AG08396 (cell line): ENCODE measurements at places on chromosomes 11 and 22.

GRCh38 chr11:131816051-131816450, 445.6 kb downstream of the NTM start:
- no peak for DNase-seq

DNA sequence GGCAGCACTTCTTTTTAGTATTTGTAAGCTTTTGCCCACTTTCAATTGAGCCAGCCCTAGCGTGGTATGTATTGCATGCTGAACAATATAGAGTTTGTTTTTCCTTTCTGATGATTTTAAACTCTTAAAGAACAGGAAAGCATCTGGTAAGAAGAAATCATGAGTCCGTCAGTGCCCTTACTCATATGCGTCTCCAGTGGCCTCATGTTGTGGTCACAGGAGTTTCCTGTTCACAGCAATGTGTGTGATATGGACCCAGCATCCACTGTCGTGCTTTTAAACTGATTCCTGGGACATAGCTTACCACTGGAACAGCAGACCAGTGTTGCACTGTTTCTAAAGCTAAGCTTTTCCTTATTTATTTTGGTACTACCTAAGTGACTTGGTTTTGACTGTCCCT, 40.1 kb downstream of the BID start:
- no peak for DNase-seq

GRCh38 chr11:95567685-95568084, 221.9 kb downstream of the FAM76B start:
- no peak for DNase-seq

DNA sequence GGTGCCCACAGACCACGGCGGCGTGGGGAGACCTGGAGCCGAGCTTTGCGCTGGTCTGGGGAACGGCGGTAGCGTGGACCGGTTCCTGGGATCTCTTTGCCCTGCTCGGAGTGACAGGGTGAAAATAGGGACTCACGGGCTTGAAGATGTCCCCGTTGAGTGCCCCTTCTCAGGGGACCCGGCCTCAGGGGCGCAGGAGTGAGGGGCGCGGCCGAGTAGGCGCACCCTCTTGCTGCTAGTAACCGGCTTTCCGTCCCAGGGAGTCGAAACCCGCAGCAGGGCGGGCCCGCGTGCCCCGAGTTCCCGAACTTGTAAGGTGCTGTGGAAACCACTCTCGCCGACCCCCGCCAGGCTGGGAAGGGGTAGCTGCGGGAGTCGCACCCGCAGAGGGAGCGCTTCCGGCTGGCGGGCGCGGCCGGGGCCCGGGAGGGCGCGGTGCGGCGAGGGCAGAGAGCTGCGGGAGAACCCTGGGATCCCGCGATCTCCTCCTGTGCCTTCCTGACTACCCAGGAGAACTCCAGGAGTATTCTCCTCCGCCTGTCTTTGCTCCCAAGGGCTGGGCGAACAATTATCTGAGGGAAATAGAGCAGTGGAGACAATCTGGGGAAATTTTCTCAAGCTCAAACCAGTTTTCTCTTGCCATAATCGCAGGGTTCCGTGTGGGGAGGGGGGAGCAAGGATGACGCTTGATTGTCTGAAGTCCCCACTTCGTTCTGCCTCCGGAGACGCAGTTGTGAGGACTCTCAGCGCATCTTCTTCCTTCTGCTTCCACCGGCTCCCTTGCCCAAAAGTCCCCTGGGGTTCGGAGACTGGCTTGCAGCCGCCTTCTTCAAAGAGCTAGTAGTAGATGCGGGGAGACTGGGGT, 666 bp downstream of the NELL1 start:
- DNase-seq, result no peak

DNA sequence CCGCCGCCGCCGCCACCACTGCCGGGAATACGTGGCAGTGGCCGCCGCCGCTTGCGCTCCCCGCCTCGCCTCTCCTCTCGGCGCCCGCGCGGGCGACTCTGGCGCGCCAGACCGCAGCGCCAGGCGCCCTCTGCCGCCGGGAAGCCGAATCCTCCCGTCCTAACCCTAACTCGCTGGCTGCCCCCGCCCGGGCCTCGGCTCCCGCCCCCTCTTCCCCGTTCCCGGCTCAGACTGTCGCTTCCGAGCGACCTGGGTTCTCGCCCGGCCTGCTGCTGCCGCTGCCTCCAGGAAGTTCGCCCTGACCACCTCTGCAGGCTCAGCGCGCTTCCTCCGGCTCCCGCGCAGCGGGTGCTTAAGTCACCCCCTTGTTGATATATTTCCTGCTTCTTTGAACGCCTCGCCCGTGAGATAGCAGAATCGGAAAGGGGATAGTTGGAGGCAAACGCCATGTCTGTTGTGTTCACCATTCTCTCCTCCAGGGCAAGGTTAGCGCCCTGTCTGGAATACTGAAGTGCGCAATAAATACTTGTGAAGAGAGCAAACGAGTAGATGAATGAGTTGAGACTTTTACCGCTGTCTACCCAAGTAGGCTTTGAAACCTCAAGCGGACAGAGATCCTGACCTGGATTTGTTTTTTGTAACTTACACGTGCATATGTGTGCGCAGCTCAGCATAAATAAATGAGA, at the start of gene SMCO4:
TSS of gene SMCO4 (minus strand) at position 100 of the 686 bp plus-strand sequence. CDS start 64,202 bp downstream, outside the sequence.
- DNase-seq, result peak; percentile 92

GRCh38 chr22:42056757-42057511, 13.7 kb downstream of the NAGA start:
- no peak for DNase-seq

- peak; percentile 80 for DNase-seq
Measured at GRCh38 chr11:57072640-57073039, 83.9 kb downstream of the OR5AK2 start.

DNA sequence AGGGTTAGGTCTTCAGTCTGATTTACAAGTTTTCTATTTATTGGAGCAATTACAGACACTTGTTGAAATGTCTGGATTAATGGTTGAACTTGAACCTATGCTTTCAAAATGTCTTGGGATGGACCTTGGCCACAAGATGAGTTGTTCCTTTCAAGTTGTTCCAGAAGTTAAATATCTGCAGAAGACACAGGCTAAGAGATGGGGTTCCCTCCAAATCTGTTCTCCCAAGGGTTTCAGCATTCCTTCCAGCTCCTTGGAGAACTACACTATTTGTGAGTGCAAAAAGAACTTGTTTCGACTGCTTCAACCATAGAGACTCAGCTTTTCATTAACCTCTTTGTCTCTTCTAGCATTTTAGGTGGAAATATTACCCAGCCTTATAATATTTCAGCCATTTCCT, 189.0 kb upstream of the BLID start:
- DNase-seq, result no peak

- peak; percentile 21 for DNase-seq
Measured at GRCh38 chr11:11464555-11464954, 111.5 kb upstream of the CSNK2A3 start.

GRCh38 chr11:11620173-11620920, 1.5 kb downstream of the GALNT18 start:
- peak; percentile 67 for DNase-seq

- DNase-seq, result no peak
Measured at GRCh38 chr11:23318670-23319069, 458.4 kb upstream of the CCDC179 start.

GRCh38 chr11:119651802-119652584, 77.0 kb downstream of the NECTIN1 start:
- DNase-seq, result no peak

DNA sequence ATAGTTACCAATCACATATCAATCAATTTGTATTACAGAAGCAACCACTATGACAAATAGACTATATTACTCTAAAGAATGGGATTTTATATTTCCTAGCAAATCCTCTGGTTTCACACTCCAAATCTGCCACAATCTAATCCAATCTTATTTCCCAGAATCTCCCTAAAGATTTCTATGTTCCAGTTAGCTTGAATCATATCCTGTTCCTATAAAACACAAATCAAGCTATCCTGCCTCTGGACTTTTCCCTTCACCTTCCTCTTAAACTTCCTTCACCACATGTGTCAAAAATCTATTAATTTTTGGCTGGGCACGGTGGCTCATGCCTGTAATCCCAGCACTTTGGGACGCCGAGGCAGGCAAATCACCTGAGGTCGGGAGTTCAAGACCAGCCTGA, 50.0 kb downstream of the PIK3C2A start:
- DNase-seq, result no peak

- no peak for DNase-seq
Measured at GRCh38 chr11:46243796-46244109, 33.7 kb upstream of the CREB3L1 start.

GRCh38 chr11:117832511-117832910, 8.0 kb upstream of the FXYD2 start:
- no peak for DNase-seq

DNA sequence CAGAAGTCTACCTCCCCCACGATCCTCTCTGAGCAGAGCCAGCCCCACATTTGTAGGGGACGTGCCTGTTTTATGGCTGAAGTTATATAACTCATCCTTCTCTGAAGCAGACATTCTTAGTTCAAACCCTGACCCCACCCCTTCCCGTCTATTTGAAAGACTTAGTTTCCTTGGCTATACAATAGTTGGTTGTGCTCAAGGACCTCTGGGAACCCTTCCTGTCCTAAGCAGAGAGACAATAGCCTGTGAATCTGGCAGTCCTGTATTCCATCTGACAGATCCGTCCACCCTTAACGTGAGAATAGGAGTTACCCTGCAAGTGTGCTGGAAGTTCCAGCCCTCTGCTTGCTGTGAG, 75.2 kb downstream of the MN1 start:
- DNase-seq, result no peak

DNA sequence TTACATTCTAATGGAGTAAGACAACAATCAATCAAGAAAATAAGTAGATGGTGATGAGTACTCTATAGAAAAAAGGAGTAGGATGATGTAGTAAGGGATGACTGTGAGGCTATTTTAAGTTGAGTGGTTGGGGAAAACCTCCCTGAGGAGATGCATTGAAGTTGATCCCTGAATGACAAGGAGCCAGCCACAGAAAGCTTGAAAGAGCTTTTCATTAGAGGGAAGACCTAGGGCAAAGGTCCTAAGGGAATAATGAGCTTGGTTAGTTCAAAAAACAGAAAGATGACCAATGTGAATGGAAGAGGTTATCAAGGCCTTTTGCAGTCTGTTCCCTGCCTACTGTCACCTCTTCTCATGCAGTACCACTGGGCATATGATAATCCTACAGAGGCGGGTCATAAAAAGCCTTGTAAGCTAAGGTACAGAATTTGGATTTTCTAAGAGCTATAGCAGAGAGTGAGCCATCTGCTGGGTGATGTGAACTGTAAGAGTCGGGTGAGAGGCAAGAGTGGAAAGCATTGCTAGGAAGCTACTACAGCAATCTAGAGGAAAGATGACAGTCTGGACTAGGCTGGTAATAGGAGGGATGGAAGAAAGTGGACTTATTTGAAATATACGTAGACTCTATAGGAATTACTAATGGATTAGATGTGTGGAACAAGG, 3.1 kb downstream of the PPP2R1B start:
- DNase-seq, result no peak

DNA sequence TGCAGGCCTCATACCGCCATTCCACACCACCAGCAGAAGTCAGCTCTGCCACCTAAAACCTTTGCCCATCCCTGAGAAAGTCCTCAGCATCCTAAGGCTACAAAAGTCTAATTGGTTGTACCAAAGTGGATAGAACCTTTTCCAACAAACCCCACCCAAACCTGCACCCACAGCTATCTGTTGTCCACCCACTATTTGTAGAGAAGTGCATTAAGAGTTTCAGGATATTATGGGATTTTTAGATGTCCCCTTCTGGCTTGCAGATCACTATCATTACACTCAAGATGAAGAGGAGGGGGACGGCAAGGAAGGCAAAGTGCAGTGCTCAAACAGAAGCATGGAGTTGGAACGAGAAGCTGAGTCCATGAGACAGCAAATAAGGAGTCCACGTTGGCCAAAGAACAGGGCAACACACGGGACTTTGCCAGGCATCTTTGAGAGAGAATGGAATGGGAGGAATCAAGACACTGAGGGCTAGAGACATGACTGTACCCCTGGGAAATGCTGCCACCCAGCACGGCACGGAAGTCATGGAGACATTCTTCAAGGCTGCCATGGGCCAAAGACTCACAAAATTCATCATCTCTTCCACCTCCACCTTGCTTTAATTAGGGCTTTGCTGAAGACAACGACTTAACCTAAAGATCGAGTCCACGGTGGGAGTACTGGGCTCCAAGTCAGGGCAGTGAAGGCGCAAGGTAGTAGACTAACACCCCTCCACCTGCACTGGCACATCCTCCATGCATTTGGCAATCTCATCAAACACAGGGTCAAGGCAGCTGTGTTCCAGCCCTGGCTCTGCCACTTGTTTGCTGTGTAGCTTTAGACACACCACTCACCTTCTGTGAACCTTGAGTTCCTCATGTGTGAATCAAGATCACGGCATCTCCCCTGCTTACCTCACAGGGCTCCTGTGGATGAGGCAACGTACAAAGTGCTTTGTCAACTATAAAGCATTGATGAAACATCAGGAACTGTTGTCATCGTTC, 112.9 kb upstream of the TMEM45B start:
- DNase-seq, result no peak

DNA sequence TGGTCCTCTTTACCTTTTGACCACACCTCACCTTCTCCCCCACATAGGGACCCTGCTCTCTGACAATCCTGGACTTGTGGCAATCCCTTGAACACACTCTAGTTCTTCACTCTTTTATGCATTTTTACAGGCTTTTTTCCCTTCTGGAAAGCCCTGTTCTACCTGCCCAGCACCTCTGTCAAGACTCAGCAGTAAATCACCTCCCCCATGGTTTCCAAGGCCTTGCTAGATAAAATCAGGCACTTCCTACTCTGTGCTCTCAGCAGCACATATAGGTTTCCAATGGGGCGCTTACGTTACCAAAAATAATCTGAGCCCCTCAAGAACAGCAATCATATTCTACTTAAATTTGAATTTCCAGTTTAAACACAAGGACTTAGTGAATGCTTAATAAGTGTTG, 53.9 kb downstream of the ETS1 start:
- no peak for DNase-seq

- no peak for DNase-seq
Measured at GRCh38 chr11:103910721-103911120, 125.7 kb upstream of the DDI1 start.

GRCh38 chr11:105108247-105108646, 31.3 kb downstream of the CARD18 start:
- DNase-seq, result no peak

GRCh38 chr22:19959043-19959586, 17.5 kb upstream of the TXNRD2 start:
- DNase-seq, result peak; percentile 19

GRCh38 chr11:17762309-17762974, 27.9 kb downstream of the KCNC1 start:
- no peak for DNase-seq
